ENCODE measurements at places on chromosomes 4 and X. TPM values are rescaled to one million over a fixed set of nuclear protein-coding genes. Genes with fewer than 3 reads are reported as not detected.

PARM1 gene
- total RNA-seq = 34.7 TPM

REELD1 gene
- total RNA-seq = 0.79 TPM

PDLIM5 gene
- total RNA-seq = 89.0 TPM

NRK gene
- not detected for total RNA-seq

CT45A5 gene
- total RNA-seq = not detected

PDK3 gene
- 27.1 TPM for total RNA-seq

NEUROG2 gene
- total RNA-seq = not detected

KIT gene
- total RNA-seq = 1.9 TPM

SH3D19 gene
- 25.8 TPM for total RNA-seq

TMSB4X gene
- 10,706 TPM for total RNA-seq

TMEM156 gene
- total RNA-seq = 15.9 TPM

GABRG1 gene
- total RNA-seq = 0.09 TPM

RHOXF2 gene
- total RNA-seq = not detected

MCF2 gene
- total RNA-seq = 3.7 TPM

ANKRD50 gene
- 7.2 TPM for total RNA-seq

ITM2A gene
- total RNA-seq = 35.7 TPM

CCDC158 gene
- total RNA-seq = 0.20 TPM

H2BW2 gene
- total RNA-seq = not detected

PLAC1 gene
- not detected for total RNA-seq

MSX1 gene
- total RNA-seq = 4.2 TPM

CACNA1F gene
- total RNA-seq = 0.63 TPM

ATP5ME gene
- 187 TPM for total RNA-seq

SMIM10 gene
- total RNA-seq = 7.9 TPM

DCAF8L2 gene
- total RNA-seq = not detected
